ENCODE measurements at places on chromosomes 3 and 15.

DNA sequence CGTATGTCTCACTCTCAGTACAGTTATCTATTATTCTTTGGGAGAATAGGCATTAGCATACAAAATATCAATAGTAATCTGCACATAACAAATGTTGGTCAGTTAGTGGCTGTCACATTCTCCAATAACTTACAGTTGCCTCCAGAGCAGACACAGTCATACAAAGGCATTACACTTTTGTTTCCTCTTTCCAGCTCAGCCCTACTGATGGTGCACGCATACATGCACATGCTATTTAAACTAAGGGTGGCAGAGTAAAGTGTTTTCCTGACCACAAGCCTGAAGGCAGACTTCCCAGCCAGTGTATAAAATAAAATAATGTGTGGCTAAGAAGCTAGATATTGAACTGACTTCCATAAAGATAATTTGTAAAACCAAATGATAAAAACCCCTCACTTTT, 47.6 kb downstream of the PHLDB2 start:
- DNase-seq: no peak

DNA sequence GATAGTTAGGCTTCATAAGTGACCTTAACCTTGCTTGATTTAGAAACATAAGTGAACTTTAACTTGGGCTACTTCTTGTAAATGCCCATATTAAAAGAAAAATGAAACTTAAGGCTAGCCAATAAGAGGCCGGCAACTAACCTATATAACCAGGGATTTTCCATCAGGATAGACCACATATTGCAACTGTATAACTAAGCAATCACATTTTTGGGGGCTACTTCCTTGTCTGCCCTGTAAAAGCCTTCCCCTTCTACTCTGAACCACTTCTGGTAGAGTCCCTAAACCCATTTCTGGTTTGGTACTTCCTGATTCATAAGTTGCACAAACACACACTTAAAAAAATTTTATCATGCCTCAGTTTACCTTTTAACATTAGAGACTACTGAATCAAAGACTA, 150.9 kb upstream of the UBE2E2 start:
- DNase-seq: no peak

GRCh38 chr15:64112904-64113303, 17.1 kb downstream of the SNX1 start:
- no peak for DNase-seq

DNA sequence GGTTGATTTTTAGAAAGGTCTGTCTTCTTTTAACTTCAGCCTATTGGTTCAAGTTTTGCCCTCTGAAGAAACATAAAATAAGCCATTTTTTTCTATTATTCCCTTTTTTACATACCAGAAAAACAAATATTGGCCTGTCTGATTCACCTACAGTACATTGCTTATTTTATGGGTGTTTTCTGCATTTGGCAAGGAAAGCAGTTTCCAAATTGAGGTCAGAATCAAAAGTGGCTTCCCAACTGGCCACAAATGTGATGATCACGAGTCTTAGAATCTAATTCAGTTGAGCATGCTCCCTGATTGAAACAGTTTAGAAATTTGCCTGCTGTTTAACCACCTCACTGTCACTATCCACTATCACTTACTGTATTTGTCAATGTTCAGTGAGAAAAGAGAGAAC, 106.9 kb upstream of the CHMP2B start:
- no peak for DNase-seq
